ENCODE measurements at places on chromosomes 12 and 14. TPM values are rescaled to one million over a fixed set of nuclear protein-coding genes. Genes with fewer than 3 reads are reported as not detected.

GRCh38 chr12:116538076-116538591 is 21.0 kb upstream of the MAP1LC3B2 start:
- H3K27me3 ChIP-seq, result no peaks in the 10 kb centered on the region
- H3K4me3 ChIP-seq, result no peak overlapping the region
- no peak for DNase-seq
- H3K36me3 ChIP-seq, result no peaks in the 10 kb centered on the region
- H3K4me1 ChIP-seq, result peaks cover 14% of the 10 kb centered on the region

- no peaks in the 10 kb centered on the region for H3K27me3 ChIP-seq
- no peak overlapping the region for H3K4me3 ChIP-seq
- no peaks in the 10 kb centered on the region for H3K36me3 ChIP-seq
- H3K27ac ChIP-seq, result no peak overlapping the region
- no peaks in the 10 kb centered on the region for H3K4me1 ChIP-seq
Measured at GRCh38 chr14:105499256-105500035, 8.4 kb downstream of the TEDC1 start.

The RD3L gene
- not detected for total RNA-seq

The LRRC9 gene
- 2.2 TPM for total RNA-seq

The PITPNM2 gene
- 19.6 TPM for total RNA-seq

DNA sequence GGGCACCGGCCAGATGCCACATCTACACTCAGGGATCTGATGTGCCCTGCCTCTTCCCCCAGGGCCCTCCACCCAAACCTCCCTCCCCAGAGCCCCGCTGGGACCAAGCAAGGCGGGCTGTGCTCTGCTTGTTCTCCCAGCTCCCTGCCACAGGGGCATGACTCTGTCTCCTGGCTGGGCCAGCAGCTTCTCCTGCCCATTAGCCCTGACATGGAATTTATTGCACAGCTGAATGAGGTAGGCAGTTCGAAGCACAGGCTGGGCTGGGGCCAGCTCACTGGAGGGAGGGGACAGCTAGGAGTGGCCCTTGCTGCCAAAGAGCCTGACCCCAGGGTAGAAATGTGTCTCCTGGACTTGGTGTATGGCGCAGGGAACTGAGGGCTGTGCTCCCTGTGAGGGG is 42.4 kb downstream of the ARL6IP4 start:
- DNase-seq, result no peak
- no peaks in the 10 kb centered on the region for H3K36me3 ChIP-seq
- H3K27me3 ChIP-seq, result no peaks in the 10 kb centered on the region
- no peak overlapping the region for H3K27ac ChIP-seq
- no peaks in the 10 kb centered on the region for H3K4me1 ChIP-seq

The MTHFD1 gene
- total RNA-seq, result 30.5 TPM

- no peaks in the 10 kb centered on the region for H3K4me1 ChIP-seq
- H3K27ac ChIP-seq, result no peak overlapping the region
- no peaks in the 10 kb centered on the region for H3K36me3 ChIP-seq
Measured at GRCh38 chr12:66956300-66956699, 277.4 kb upstream of the GRIP1 start.

GRCh38 chr14:53531730-53532129 is 378.6 kb upstream of the DDHD1 start:
- peaks cover 37% of the 10 kb centered on the region for H3K4me1 ChIP-seq
- H3K4me3 ChIP-seq, result no peak overlapping the region
- no peaks in the 10 kb centered on the region for H3K27me3 ChIP-seq
- no peaks in the 10 kb centered on the region for H3K36me3 ChIP-seq
- no peak overlapping the region for H3K27ac ChIP-seq

DNA sequence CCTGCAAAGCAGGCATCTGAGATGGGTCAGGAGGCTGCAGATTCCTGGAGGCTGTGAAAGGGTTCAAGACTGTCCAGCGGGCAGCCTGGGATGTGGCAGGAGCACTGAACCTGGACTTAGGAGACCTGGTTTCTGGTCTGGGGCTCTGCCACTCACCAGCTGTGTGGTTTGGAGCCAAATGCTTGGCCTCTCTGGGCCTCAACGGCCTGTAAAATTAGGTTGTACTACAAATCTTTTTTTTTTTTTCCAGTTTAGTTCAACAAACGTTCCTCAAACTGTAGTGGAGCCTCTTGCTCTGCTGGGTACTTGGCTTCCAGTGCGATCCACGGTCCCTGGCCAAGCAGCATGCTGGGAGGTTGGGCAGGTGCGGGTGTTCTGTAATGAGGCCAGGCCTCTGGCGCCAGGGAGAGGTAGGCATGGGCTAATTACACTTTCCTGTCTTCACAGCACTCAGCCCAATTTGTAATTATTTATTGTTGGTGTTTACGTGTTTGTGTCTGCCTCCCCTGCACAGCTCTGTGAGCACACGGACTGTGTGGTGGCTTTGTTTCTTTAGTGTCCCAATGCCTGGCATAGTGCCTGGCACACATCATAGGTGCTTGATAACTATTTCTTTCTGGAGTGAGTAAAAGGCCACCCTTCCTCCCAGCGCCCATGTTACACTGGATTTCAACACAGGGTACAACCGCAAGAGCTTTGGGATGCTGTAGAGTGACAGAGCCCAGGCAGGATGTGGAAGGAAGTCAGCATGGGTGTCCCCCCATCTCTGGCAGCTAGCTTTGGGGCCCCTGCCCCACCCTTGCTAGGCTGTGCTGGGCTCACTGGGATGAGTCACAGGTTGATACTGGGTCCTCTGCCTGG is 5.8 kb upstream of the KRT80 start:
- no peaks in the 10 kb centered on the region for H3K27me3 ChIP-seq
- H3K4me1 ChIP-seq, result no peaks in the 10 kb centered on the region
- H3K4me3 ChIP-seq, result no peak overlapping the region
- DNase-seq, result no peak
- H3K36me3 ChIP-seq, result no peaks in the 10 kb centered on the region

The RAPGEF3 gene
- total RNA-seq, result 11.3 TPM

GRCh38 chr12:104742551-104743201 is 215.4 kb downstream of the SLC41A2 start:
- H3K36me3 ChIP-seq, result no peaks in the 10 kb centered on the region
- no peaks in the 10 kb centered on the region for H3K27me3 ChIP-seq
- no peak for DNase-seq
- H3K27ac ChIP-seq, result no peak overlapping the region
- no peaks in the 10 kb centered on the region for H3K4me1 ChIP-seq
- H3K4me3 ChIP-seq, result no peak overlapping the region

DNA sequence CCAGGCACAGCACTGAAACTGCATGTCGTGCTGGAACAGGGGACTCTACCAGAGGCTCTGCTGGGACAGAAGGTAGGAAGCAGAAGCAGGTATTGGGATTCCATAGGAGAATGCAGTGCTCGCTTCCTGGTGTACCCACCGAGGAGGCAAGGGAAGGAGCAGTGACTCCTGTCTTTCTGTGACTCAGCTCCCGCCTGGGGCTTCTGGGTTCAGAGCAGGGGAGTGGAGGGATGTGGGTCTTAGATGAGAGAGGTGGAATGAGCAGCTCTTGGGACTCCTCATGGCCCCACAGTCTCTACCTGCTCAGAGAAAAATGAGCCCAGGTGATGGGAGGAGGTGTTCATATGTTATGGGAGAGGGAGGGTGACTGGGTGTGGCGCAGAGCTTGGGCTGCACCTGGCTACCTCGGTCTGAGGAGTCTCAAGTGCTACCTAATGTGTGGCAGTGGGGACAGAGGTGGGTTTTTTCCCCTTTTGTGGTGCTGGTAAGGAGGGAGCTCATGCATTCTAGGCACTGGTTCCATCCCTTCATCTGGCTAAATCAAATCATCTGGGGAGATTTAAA is 26.3 kb downstream of the WNT5B start:
- no peaks in the 10 kb centered on the region for H3K27me3 ChIP-seq
- no peaks in the 10 kb centered on the region for H3K36me3 ChIP-seq
- H3K4me3 ChIP-seq, result no peak overlapping the region
- no peak for DNase-seq
- no peak overlapping the region for H3K27ac ChIP-seq

The SAMD4A gene
- 25.9 TPM for total RNA-seq

GRCh38 chr12:132429946-132430643 is 59.9 kb upstream of the FBRSL1 start:
- no peak overlapping the region for H3K27ac ChIP-seq
- H3K27me3 ChIP-seq, result no peaks in the 10 kb centered on the region
- DNase-seq, result no peak
- no peak overlapping the region for H3K4me3 ChIP-seq
- peaks cover 52% of the 10 kb centered on the region for H3K4me1 ChIP-seq
- H3K36me3 ChIP-seq, result no peaks in the 10 kb centered on the region
